ENCODE measurements at places on chromosomes 3 and 15.

- no peak for DNase-seq
Observed at GRCh38 chr3:45198264-45199260, 27.5 kb downstream of the TMEM158 start.

DNA sequence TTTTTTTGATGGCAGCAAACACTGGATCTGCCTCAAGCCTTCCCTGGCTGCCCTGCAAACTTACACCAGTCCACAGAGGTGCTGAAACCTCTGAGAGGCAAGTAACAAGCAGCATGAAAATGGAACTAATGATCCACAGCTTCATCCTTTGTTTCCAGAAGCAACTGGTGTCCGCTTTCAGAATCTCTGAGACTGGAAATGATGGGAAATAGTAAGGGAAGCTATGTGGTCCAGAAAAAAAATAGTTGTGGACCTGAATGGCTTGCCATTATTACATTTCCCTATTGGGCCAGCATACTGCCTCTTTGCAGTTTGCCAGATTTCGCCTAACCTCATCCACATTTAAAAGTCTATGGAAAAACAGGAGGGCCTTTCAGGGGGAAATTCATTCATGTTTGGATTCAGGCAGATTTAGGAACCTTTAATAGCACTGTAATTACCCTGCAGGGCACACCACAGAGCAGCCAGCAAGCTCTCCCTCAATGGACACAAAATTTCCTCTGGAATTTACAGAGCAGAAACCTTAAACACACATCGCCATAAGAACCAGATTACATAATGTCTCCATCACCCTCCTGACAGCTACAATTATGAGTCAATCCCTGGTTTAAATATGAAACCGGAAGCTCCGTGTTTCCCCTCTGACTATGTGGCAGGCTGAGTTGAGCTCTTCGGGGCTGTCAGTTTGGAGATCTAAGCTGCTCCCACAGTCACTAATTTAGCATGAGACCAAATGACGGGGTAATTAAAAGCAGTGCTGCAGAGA lies 134.4 kb downstream of the TMCO5A start:
- DNase-seq: no peak

GRCh38 chr3:128584412-128585020 lies 66.1 kb downstream of the RPN1 start:
- DNase-seq: peak; percentile 26

DNA sequence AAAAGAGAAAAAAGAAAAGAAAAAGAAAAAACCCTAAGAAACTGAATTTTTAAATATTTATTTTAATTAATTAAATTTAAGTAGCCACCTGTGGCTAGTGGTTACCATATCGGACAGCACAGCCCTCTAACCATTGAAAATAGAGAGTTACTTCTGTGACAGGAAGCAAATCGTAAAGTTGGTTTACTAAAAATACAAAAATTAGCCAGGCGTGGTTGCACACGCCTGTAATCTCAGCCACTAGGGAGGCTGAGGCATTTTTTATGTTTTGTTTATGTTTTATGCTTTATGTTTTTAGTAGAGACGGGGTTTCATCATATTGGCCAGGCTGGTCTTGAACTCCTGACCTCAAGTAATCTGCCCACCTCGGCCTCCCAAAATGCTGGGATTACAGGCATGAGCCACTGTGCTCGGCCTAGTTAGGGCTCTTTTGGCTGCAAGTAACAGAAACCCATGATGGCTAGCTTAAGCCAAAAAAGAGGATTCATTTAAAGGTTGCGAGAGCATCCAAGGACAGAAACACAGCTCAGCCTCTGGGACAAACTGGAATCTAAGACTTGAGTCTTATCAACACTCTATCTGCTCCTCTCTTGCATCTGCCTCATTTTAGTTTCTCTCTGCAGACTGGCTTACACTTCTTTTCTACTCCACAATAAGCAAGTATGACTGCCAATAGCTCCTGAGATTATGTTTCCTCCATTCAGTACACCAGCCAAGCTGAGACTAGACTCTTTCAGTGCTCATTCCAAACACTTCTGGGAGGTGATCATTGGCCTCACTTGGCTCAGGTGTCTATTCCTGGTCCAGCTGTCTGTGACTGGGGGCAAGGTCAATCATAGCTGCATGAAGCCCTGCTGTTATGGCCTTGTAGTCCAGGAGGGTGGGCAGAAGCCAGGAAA lies 6.8 kb upstream of the SKIL start:
- no peak for DNase-seq

DNA sequence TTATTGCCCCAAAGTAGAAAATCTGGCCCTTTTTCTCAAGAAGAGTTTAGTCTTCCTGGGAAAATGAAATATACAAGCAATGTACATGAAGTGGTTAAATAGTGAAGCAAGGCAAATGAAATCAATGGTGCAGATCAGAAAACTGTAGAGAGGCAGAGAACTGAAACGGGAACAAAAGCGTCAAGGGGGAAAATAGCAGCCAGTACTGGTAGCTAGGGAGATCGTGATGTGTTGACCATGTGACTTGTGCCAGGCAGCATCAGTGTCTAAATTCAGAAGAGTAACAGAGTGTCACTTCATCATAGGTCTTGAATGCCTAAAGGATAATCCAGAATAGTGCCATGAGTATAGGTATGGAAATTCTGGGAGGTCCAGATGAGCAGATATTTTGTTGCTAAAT lies 163.1 kb downstream of the CHL1 start:
- DNase-seq: no peak

DNA sequence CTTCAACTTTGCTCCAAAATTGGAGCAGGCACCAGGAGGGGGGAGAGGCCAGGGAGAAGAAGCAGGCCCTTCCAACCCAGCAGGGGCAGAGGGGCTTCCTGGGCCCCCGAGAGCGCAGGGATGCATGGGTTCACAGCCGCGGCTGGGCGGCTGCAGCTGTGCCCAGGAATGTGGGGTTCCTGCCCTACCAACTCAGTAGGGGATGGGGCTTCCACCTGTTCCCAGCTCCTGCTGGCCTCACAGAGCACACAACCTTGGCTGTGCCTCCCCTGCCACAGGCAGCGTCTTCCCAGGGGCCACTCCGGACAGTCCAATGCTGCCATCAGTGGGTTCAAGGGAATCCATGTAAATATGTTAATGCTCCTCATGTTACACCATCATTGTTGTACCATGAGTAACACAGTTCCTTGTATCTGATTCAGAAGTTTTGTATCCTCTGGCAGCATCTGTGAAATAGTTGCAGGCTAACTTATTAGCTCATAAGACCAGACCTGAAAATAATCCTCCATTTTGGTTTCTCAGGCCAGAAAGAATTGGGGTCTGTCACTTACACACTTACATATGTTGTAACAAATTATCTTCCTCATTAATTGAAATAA lies 12.1 kb upstream of the SIAH2 start:
- DNase-seq: no peak

DNA sequence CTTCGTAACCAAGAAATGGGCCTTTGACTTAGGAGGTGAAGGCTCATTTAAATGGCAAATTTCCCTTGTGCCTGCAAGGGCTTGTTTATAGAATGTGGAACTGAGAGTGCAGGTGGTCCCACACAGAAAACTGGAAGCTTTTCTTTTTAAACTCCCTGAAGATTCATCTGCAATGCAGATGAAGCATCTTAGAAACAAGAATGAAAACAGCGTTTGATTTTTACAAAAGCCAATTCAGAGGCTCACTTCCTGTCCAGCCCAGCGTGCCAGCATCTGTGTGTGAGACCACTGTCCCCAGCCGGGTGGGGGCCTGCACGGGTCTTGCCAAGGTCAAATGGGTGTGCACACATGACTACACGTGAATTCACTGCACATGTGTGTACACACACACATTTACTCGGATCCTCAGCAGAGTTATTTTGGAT lies 94.7 kb downstream of the LINGO1 start:
- no peak for DNase-seq

- no peak for DNase-seq
Observed at GRCh38 chr15:73598530-73599160, 34.5 kb downstream of the NPTN start.

DNA sequence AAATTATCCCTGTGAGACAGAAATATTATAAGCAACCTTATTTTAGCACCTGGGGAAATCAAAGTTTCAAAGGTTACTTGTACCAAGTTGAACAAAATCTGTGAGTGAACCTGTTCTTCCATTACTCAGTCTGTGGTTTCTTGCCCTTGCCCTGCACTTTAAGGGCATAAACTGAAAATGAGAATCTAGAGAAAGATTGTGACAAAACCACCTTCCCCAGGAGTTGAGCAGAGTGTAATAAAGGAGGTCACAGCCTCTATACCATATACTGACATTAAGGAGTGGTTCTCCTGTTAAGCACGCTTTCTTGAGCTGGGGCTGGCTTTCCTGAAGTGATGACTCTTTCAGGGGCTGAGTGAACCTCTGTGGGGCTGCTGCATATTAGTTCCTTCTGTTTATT lies 143.4 kb downstream of the PDCD6IP start:
- no peak for DNase-seq

DNA sequence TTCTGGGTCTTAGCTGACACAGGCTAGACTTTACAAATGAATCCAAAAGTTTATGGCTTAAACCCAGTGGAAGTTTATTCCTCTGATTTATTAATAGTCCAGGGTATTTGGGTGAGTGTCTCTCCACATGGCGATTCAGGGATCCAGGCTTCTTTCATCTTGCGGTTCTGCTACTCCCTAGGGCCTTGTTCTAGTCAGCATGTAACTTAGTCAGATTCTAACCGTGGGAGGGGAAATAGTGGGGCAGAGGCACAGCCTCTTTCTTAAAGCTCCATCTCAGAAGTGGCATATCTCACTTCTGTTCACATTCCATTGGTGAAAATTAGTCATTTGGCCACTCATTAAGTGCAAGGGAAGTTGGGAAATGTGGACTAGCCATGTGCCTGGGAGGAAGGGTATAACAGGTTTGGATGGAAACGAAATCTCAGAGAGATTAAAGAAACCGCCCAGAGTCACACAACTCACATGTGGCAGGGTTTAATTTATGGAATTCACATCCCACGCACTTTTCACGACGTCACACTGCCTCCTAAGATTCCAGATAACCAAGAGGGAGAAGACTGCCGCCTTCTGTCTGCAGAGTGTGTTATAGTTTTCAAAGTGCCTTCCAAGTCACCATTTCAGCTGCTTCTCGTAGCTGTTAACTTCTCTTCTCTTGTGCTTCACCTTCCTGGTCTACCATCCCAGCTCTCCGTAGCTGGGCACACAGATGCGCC lies 11.4 kb upstream of the RASGRF1 start:
- no peak for DNase-seq

- DNase-seq: no peak
Observed at GRCh38 chr3:100496711-100497261, 4.4 kb downstream of the TMEM45A start.

- DNase-seq: no peak
Observed at GRCh38 chr3:165624761-165625160, 212.5 kb downstream of the BCHE start.

GRCh38 chr3:157067114-157067513 lies 92.8 kb downstream of the CCNL1 start:
- no peak for DNase-seq

GRCh38 chr15:61079529-61079928 lies 149.6 kb downstream of the RORA start:
- DNase-seq: no peak

GRCh38 chr3:136021803-136022202 lies 56.3 kb downstream of the PPP2R3A start:
- DNase-seq: no peak

GRCh38 chr15:70242951-70243685 lies 145.4 kb upstream of the TLE3 start:
- DNase-seq: no peak

GRCh38 chr3:197297002-197297401 lies 1.4 kb downstream of the DLG1 start:
- no peak for DNase-seq

DNA sequence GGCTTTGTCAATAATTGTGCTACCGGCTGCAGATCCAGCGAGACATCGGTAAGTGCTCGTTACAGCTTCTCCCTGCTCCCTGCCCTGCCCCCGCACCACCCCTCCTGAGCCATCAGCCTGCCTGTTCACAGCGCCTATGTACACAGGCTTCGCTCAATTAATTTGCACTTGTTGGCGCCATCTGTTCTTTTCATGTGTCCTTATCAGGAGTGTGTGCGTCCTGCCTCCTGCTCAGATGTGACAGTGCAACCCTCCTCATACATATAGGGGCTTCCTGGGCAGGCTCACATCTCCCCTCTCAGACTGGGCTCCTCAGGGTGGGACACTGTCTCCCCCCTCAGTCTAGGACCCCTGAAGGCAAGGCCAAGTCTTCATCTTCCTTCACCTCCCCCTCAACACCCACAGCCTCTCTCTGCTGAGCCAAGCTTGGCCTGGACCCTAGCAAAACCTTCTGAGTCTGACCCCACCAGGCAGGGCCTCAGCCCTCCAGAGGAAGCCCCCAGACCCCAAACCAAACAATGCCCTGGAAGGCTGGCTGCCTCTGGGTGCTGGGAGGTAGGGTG lies 54.9 kb downstream of the CYP11A1 start:
- peak; percentile 92 for DNase-seq

DNA sequence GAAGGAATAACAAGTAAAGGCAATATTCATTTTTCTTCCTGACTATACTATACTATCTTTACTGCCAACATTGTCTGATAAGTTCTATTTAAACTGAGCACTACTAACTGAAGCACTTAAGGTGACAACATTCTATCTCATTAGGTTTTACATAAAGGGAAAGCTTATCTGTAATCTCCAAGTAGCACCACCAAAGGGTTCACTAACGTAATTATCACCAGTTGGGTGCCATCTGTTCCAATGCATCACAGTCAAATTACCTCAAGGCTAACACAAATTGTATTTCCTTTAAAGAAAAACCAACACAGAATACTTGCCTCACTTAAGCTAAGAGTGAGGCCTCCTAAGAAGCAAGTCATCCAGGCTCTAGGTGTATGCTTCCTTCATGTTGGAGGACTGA lies 453.8 kb downstream of the RAP2B start:
- DNase-seq: no peak

GRCh38 chr3:159884661-159885402 lies 103.8 kb upstream of the IL12A start:
- no peak for DNase-seq

DNA sequence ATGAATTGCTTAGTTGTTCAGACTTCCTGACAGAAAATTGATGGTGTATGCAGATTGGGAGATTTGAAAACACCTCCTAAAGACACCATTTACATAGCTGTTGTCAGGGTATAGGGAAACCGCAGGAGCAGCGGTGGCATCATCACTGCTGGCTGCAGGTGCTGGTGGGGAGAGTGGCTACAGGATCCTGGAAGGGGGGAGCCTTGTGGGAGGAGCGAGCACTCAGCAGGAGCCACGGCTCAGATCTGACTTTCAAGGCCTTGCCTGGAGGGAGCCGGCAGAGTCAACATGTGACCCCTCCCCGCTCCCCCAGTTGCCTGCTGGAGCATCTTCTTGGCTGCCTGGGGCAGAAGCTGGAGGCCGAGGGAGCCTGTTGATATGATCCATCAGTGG lies 26.1 kb downstream of the EDEM1 start:
- DNase-seq: no peak

- DNase-seq: no peak
Observed at GRCh38 chr15:46707452-46707851, 1009.9 kb upstream of the SEMA6D start.

GRCh38 chr3:134363381-134363755 lies 10.9 kb downstream of the AMOTL2 start:
- no peak for DNase-seq

GRCh38 chr3:153252963-153253362 lies 90.9 kb downstream of the RAP2B start:
- no peak for DNase-seq

Measured in NCI-H187 (cell line).